Caudate nucleus (tissue), 63 donors: ENCODE measurements at places on chromosomes 11 and 22.
A peak's percentile ranks its signal among the peaks of the same experiment; 100 is the strongest.

DNA sequence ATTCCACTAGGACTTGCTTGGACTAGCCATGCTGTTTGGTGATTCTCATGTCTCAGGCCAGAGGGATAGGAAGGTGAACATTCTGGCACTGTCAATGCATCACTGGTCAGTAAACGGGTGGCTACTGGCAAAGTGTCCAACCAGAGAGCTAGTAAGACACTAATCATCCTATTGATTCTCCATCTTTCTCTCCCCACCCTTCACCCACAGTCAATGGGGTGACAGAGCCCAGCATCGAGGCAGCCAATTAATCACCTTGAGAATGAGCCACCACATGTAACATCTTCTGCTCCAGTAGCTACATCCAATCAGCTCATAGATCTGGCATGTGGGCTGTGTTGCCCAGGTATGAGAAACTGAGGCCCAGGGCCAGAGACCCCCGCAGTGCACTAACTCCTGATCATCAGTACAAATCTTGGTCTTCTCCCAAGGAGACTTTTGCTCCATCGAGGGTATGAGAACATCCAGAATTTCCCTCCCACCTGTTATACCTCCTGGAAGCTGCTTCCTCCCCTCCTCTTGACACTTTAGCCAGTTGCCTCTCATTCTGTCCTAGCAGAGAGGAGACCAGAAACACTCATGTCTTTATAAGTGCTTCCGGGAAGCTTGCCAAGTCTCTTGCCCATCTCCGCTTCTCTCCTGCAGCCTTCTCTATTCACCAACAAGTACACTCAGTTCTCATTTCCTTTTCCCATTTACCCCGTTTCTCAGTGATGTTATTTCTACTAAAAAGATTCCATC, 17.0 kb downstream of the HTR3A start:
- DNase-seq: no peak

DNA sequence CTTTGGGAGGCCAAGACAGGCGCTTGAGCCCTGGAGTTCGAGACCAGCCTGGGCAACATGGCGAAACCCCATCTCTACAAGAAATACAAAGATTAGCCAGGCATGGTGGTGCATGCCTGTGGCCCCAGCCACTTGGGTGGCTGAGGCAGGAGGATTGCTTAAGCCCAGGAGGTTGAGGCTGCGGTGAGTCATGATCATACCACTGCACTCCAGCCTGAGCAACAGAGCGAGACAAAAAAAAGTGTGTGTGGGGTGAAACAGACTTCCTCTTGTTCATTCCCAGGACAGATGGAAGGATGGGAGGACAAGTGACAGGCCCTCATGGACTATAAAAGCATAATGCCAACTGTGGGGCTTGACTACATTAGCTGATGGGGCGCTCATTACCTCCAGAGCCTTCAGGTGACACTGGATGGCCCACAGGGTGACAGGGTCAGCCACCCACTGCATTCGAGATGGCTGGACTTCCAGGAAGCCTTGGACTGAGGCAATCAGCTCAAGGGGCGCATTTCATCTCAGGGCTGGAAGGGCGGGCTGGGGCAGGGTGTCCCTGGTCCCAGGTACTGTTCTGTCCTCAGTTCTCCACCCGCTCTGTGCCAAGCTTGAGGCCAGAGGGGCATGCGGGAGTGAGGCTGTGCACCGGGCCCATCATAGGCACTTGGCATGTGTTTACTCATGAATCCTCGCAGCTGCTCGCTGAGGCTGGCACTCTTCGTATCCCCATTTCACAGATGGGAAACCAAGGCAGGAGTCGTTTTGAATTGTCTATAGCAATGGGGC, 12.5 kb downstream of the NPTXR start:
- DNase-seq: no peak

DNA sequence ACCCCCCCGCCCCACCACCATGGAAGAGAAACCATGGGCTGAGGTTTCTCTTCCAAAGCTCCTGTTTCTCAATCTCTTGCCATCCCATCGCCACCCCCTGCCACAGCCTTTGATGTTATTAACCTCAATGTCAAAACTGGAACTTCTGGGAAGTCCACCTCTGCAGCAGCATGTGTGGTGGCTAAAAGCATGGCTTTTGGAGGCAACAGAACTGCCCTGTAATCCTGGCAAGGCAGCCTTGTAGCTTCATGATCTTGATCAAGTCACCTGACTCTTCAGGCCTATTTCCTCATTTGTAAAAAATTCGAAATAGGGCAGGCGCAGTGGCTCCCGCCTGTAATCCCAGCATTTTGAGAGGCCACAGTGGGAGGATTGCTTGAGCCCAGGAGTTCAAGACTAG, 3.5 kb upstream of the COX8A start:
- no peak for DNase-seq

DNA sequence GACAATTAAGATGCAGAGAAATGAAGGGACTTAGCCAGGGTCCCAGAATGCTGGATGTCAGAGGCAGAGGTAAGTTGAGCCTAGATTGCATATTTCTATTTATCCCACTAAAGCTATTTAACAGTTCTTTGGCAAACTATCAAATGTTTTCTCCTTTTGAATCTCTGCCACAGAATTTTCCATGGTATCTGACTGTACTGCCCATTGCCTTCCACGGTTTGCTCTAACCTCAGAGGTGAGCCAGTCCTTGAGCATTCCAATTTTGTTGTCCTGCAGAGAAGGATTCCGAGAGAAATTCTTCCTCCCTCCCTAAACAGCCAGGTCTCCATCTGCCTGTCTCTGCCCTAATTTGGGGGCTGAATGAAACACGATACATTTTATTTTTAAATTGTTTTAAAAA, 368.3 kb upstream of the SYN3 start:
- no peak for DNase-seq

GRCh38 chr11:14578541-14578956, 58.4 kb upstream of the PSMA1 start:
- DNase-seq: no peak

GRCh38 chr22:23066200-23067022, 3.9 kb upstream of the GNAZ start:
- DNase-seq: no peak

DNA sequence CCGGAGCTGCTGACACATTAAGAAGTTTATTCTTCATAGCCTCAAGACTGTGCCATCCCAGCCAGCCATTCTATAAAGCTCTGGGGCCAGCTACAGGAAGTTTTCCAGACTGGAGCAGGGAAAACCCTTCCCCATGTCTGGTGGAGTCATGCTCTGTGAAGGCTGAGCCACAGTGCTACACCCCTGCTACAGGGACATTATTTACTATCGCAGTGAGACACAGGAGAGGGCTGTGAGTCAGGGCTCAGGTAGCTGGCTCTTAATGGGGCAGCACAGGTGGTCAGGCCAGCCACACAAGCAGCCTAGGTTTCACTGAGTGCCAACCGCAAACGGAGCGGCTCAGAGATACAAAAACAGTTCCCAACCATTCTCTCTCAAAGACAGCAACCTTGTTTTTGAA, 12.1 kb downstream of the HPS4 start:
- DNase-seq: no peak

GRCh38 chr11:103920933-103921332, 115.5 kb upstream of the DDI1 start:
- no peak for DNase-seq

DNA sequence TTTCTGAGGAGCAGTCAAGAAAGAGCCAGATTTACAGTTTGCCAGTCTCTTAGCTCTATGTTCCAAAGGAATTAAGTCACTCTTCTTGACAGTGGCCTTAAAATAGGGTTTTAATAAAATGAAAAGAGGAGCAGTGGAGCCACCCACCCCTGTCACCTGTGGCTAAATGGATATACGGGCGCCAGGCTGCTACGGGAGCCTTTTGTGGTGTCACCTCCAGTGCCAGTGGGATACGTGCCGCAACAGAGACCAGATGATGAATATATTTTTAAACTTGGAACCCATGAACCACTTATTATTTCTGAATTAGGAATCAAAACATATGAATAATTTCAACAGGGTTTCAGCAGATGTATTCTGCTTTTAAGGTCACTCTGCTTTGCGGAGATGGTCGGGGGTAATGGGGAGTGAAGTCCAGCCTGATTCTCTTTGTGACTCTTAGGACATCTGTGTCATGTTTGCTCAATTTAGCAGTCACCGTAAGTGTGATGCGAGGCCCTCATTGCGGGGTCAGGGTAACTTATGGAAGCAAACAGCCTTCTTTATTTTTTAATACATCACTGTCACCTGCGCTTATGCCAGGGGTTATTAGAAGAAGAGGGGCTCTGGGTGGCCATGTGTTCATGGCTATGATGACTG, 64.3 kb downstream of the ZBTB16 start:
- no peak for DNase-seq

- peak; percentile 66 for DNase-seq
Observed at GRCh38 chr11:78061921-78062311, 1.7 kb upstream of the THRSP start.

DNA sequence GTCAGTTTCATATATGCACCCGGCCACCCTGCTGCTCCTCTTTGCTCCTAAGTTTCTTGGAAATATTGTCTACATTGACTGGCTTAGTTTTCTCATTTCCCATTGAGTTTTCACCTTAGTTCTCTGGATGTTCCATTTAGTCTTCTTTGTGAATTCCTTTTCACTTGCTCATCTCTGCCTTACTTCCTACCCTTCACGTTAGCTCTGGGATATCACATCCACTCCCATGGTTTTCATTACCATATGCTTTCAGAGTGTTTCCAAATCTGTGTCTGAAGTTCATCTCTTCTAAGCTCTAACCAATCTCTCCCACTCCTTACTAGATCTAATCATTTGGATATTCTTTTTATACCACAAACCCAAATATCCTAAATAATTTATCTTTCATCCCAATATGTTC, 226.4 kb downstream of the FAM76B start:
- no peak for DNase-seq

DNA sequence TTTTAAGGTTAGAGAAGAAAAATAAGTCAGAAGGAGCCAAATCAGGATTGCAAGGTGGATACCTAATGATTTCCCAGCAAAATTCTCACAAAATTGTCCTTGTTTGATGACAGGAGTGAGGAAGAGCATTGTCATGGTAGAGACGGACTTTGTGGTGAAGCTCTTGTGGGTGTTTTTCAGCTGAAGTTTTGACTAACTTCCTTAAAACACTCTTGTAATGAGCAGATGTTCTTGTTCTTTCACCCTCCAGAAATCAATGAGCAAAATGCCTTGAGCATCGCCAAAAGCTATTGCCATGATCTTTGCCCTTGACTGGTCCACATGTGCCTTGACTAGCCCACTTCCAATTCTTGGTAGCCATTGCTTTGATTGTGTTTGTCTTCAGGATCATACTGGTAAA, 20.0 kb downstream of the CALCB start:
- no peak for DNase-seq

GRCh38 chr11:58813693-58814092, 30.8 kb downstream of the GLYATL2 start:
- DNase-seq: no peak

DNA sequence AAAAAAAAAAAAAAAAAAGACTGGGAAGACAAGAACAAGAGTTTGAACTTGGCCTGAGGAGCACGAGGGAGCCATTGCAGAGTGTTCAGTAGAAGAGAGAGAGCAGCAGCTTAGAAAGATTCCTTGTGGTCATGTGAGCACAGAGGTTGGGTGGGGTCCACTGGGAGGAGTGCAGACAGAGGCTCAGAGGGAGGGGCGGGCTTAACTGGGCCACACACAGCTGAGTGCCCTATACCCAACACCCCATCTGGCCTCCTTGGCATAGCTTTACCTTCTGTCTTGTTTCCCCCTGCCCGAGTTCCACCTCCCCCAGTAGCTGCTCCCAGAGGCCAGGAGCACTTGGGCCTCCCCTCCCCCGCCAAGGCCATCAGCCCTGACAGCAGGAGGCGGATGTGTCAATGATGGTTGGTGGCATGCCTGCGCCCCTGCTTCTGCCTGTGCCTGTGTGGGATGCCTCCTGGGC, 12.1 kb downstream of the C11orf86 start:
- DNase-seq: no peak

DNA sequence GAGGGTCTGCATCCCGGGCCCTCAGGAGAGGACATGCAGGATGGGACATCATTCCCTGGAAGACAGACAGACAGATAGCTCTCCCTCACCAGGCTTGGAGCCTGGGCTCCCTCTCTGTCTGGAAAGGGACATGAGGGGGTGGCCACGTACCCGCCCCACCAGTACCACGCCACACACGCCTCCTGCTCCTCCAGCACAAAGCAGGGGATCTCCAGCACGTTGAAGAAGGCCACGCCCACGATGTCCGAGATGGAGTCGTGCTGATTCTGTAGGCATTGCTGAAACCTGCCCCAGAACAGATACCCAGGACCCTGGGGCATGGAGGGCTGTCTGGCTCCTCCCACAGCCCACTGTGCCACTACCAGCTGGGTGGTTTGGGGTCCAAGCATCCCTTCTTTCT, 2.2 kb downstream of the PLA2G3 start:
- DNase-seq: no peak

DNA sequence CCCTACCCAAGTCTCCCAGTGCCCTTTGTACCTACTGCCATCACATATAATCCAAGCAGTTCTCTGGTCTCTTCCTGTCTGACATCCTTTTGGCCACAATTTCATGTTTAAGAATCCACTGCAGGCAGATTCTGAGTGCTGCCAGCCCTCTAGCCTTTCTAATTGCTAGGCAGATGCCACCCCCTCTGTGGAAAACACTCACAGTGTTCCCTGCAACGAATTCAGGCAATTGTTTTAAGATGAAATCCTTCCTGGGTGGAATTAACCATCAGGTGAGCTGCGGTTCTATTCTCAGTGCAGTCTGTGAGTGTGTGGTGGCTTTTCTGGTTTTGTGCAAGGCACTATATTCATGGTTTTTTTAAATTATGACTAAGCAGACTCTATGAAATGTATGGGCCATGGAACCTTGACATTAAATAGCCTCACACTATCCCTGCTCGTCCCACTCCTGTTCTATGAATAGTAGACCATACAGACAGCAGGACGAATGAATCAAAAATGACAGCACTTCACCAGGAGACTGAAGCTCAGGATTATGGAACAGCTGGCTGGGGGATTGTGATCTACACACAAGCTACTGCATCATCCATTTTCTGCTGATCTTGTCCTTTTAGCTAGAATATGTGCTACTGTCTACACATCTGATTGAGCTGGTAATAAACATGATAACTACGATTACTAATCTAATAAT, 29.8 kb upstream of the BMAL1 start:
- DNase-seq: no peak

- no peak for DNase-seq
Observed at GRCh38 chr11:111633756-111634362, 31.6 kb downstream of the SIK2 start.

DNA sequence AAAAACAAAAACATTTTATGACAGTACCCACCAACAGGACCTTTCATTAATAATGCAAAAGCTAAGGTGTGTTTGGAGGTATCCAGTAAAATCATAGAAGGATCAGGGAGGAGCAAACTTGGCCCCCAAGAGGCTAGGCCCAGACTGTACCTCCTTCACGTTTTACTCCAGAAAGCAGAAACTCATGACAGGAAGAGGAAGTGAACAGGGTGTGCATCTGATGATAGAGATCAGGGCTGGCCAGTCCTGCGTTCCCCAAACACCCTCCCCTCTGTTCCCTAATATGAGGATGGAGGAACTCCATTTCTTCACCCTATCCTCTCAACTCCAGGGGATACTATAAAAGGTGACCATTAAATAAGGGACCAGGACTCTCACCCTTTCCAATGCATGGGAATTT, 10.2 kb upstream of the MS4A12 start:
- no peak for DNase-seq
